Natural killer cell (primary cell): ENCODE measurements at places on chromosomes 16 and 17.

DNA sequence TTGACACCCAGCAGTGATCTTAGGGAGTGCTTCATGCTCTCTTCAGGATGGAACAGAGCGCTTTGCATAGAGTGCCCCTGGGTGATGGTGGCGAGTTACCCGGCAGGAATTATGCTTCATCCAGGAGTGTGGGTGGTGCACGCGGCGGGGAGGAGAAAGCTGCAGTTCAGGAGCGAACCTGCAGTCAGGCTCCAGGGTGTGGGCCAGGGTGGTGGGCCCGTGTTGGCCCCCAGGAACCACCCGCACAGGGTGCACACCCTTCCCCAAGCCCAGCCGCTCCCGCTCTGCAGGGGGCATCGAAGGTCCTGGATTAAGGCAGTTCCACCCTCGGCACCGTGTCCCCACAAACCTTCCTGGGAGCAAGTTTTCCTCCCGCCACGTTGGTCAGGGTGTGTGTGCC, 3.9 kb downstream of the RAB40C start:
- DNase-seq = no peak

DNA sequence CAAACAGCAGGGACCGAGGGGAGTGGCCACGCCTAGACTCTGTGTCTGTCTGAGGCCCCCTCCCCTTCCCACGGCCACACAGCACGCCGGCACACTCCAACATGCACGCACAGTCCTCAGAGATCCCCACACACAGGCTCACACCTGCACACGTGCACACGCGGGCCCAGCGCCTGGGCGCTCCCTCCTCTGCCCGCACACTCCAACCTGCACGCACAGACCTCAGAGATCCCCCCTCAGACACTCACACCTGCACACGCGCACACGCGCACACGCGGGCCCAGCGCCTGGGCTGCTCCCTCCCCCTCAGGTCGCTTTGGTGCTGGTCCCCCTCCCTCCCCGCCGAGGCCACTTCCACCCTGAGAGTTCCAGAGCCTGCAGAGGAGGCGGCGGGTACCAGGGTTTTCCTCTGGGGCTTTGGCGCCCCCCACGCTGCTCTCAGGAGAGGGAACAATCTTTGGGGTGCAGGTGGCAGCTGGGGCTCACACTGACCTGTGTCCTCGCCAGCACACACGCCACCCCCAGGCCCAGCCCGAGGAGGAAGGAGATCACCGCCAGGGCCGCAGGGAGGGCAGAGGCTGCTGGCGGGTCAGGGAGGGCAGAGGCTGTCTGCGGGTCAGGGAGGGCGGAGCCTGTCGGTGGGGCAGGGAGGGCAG, 1.6 kb downstream of the CD7 start:
- no peak for DNase-seq

- no peak for DNase-seq
These were observed 84.9 kb downstream of the HS3ST2 start for GRCh38 chr16:22898874-22899348.

DNA sequence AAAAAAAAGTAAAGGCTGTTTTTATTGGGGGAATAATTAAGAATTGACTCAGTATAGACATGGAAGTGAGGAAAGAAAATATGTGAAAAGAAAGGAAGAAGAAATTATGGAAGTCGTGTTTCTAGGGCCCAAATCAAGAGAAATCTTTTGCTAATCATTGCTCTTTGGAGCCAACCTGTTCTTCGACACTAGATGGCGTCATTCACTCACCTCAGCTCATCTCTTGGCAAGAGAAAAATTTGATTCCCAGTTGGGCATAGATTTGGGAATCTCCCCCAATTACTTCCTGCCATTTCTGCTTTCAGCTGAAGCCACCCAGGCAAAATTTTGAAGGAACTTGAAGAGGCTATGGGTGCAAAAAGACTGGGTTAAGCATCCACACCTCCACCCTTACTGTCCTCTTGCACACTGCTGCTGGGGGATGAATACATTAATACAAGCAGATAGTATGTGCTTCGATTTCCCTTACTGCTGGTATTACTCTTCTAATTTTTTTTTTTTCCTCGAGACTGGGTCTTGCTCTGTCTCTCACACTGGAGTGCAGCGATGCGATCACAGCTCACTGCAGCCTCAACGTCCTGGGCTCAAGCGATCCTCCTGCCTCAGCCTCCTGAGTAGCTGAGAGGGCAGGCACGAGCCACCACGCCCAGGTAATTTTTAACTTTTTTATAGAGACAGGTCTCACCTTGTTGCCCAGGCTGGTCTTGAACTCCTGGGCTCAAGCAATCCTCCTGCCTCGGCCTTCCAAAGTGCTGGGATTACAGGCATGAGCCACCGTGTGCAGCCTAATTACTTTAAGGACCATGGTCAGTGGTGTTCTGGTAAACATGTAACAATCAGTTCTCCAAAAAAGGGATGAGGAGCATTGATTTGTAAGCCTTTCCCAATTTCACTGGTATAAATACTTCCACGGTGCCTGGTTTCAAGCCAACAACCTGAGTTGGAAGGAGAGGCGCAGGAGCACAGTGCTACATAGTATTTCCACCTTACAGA, 13.5 kb downstream of the PSMD7 start:
- DNase-seq = no peak

GRCh38 chr16:49559242-49559641, 185.6 kb downstream of the C16orf78 start:
- no peak for DNase-seq

GRCh38 chr17:42111871-42112551, 503 bp downstream of the DHX58 start:
- no peak for DNase-seq

DNA sequence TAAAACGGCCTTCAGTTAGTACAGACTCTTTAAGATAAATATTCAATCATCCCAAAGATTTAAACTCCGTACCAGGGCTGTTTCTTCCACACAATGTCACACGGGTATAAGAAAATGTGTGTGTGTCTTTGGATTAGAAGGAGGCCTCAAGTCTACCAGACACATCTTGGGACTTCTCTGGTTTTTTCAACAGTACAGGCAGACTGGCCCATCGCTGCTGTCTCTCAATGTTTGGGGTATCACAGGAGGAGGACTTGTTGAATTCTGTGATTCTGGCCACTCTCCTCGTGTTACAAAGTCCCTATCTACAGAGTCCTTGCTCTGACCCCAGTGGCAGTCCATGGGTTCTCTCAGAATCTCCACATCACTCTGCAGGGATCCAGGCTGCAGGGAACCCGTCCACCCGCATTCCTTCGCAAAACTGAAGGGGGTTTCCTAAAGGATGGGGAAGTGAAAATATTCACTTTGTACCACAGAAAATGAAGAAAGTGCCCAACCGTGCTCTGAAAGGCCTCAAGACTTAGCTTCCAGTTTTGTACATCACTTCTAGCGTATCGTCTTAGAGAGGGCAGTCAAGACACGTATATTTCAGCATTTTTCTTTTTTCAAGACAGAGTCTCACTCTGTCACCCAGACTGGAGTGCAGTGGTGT, 373.2 kb downstream of the NPIPA8 start:
- no peak for DNase-seq
